ENCODE measurements at places on chromosomes 5 and 9.

- no peak for DNase-seq
Measured at GRCh38 chr5:154358516-154359220, 87.1 kb upstream of the SAP30L start.

GRCh38 chr9:99634186-99634585 lies 187.5 kb upstream of the NR4A3 start:
- DNase-seq = no peak

DNA sequence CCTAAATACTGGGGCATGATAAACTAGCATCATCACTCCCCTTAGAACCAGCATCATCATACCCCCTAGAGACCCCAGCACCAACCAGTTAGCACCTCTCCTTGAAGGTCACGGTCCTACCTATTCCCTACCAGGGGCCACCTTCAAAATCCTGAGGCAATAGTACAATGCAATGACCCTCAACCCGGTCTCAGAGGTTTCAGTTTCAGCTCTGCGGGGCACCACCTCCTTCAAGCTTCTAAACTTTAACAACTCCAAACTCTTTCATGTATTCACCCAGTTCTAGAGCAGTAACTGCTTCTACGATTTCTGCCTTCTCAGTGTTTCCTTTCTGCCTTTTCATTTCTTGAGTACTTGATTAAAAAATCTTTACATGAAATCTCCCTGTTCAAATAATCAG lies 130.1 kb upstream of the EPB41L4A start:
- DNase-seq = no peak

DNA sequence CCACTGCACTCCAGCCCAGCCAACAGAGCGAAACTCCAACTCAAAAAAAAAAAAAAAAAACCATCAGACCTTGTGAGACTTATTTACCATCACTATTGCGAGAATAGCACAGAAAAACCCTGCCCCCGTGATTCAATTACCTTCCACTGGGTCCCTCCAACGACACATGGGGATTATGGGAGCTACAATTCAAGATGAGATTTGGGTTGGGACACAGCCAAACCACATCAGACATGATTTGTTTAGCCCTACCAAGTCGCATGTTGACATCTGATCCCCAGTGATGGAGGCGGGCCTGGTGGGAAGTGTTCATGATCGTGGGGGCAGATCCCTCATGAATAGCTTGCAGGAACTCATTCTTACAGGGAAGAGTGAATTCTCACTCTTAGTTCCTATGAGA lies 26.6 kb downstream of the MYO10 start:
- DNase-seq = no peak

DNA sequence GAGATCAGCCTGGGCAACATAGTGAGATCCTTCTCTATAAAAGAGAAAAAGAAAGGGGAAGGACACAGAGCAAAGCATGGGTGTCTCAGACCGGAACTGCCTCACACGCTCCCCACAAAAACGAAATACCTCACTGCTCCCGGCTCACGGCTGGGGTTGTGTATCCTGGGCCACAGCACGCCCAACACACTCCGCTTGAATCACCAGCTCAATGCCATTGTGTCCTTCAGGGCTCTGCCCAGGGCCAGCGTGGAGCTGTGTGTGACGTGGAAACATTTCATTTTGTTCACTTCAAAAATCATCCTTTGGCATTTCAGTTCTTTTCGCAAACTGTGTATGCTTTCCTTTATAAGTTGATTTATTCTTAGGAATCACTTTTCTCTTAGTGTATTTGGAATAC lies 279.5 kb downstream of the IRX1 start:
- DNase-seq = no peak

DNA sequence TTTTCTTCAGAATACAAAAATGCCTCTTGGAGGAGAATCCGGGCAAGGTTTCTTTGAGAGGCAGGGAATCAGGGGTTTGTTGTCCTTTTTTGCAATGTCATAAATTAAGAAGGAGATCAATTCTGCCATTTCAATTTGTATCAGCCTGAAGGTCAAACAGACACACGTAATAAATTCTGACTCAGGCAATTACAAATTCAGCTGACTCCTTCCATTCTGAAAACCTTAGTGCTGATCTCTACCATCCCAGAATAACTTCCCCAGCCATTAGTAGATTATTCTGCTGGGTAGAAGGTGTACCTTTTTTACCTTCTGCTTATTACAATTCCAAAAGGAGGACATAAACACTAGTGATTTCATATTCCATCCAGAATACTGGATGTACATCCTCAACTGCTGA lies 516.6 kb downstream of the AGTPBP1 start:
- no peak for DNase-seq

GRCh38 chr5:38527475-38527874 lies 29.0 kb downstream of the LIFR start:
- DNase-seq = no peak

DNA sequence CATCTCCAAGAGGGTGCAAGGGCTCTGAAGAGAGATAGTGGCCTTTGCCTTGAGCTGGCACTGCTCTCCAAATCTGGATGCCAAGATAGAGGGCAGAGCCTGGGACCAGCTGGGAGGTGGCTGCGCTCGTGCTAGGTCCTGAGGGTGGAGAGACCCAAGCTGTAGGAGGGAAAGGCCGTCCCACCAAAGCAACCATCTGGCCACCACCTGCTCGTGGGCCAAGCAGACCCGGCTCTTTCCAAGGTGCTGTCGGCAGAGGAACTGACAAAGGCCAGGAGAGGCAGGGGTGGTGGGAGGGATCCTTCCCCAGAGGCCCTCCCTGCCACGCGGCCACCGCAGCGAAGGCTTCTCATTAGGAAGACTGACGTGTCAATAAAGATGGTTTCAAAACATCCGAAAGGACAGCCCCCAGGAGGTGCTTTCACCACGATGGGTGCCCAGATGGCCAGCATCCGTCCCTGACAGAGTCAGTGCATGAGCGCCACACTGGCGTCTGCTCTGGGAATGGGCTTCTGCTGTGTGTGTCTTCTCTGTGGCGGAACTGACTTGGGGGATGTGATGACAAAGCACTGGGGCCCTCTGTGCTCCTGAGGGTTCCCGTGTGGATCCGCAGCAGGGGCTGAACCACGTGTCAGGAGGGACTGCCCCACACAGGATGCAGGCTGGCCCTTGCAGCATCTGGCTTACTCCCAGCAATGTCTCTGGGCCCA lies 213.5 kb downstream of the FANCC start:
- DNase-seq = no peak

- DNase-seq = no peak
Measured at GRCh38 chr5:81286059-81286617, 15.2 kb upstream of the ZCCHC9 start.

Measured in fibroblast of skin of left biceps (primary cell).